Hippocampal formation (tissue), 2 donors: ENCODE measurements at places on chromosomes 2 and 18.

GRCh38 chr2:222907790-222908441 lies 47.1 kb downstream of the ACSL3 start:
- DNase-seq, result no peak

DNA sequence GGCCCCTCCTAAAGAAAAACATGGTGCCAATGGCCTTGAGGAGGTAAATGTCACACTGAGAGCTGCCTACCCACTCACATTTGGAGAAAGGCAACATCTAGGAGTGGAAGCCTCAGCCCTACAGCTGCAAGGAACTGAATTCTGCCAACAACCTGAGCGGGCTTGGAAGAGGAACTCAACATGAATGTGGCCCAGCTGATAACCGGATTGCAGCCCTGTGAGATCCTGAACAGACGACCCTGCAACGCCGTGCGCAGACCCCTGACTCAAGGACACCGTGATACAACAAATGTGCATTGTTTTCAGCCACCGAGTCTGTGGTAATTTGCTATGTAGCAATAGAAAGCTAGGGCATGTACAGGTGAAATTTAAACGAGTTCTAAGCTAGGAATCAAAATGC lies 99.4 kb downstream of the MYOM1 start:
- DNase-seq, result no peak

DNA sequence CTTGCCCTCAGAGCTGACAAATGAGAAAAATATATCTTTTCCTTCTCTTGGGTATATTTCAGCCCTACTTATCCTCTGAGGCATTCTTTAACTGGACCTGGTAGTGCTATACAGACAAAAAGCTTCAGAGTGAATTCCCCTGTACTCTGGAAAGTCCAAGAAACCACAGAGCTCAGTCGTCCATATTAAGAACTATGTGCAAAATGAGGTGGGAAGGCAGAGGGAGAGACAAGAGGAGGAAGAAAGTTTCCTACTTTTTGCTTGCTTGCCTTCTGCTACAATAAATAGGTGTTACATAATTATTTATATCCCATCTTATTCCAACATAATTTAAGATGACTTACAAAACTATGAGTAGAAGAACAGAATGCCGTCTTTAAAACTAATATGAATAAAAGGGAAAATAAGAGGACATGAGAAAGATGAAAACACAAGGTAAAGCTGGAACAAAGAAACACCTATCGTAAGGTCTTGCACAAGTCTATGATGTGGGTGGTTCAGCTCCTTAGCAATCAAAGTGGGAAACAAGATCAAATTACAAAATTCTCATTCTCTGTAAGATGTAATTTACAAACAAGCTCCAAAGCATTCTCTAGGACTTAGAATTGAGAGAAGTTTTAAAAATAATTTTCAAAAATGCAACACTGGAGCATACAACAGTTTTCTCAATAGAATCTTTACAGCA lies 97.9 kb downstream of the BAZ2B start:
- no peak for DNase-seq

- DNase-seq, result no peak
Observed at GRCh38 chr2:101064868-101065549, 62.9 kb downstream of the RPL31 start.

DNA sequence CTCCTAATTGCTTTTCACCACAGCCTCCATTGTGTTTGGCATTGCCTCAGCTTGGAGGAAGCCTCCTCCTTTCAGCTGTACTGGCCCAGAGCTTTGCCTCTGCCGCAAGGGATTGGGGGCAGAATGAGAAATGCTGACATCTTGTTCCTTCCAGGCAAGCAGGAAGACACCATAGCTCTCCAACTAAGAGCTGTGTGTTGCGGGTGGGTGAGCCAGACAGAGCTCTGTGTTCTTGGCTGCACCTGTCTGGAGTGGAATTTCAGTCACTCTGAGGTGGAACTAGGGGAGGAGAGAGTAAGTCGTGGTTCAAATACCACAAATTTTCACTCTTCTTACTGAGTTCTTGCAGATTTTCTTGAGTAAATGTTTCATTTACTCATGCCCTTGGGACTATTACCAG lies 36.6 kb upstream of the KCNF1 start:
- DNase-seq, result no peak

DNA sequence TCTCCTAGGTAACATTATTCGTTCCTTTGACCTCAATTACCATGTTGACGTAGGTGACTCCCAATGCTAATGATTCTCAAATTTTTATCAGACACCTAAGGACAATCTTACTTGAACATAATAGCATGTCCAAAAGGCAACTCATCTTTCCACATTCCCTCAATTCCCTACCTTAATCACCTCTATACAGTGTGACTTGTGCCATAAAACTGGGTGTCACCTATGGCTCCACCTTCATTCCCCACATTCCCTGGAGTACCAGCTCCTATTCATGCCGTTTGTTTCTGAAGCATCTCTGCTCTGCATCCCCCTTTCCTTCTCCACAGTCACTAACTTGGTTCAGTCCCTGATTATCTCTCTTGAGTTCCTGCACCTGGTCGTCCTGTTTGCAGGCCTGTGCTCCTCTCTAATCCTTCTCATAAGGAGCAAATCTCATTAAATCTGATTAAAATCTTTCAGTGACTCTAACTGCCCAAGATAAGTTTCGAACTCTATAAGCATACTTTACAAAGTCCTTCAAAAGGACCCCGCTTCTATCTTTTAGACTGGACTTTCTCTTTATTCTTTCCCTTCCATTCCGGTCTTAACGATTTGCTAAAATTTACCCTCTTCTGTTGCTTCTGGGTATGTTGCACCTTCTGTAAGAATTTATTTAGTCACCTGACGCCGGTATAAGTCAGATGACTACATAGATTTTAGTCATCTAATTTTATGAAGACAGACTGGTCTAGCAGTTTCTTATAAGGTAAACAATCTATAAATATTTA lies 128.7 kb downstream of the OSBPL1A start:
- DNase-seq, result no peak

DNA sequence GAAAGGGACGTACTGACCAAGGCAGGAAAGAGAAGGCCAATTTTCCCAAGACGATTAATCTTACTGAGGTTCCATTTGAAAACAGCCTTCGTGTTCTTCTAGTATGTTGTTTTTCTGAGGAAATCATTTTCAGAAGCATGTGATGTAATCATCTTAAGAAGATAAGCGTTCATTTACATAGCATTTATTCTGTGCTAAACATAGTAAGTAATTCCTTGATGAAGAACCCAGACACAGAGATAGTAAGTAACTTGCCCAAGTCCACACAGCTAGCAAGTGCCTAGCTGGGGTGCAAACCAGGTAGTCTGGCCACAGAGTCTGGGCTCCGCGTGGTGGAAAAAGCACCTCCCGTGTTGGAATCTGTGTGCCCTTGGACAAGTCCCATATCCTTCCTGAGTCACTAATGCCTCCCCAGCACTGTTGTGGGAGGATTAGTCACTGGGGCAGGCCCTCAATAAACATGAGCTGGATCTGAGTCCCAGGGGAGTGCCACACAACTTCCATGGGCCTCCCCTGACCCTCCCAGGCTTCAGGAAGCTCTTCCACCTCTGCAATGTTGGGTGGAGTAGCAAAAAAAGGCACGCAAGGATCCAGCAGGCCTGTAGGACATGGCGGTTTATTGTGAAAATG lies 26.9 kb upstream of the ASAP2 start:
- DNase-seq, result no peak

DNA sequence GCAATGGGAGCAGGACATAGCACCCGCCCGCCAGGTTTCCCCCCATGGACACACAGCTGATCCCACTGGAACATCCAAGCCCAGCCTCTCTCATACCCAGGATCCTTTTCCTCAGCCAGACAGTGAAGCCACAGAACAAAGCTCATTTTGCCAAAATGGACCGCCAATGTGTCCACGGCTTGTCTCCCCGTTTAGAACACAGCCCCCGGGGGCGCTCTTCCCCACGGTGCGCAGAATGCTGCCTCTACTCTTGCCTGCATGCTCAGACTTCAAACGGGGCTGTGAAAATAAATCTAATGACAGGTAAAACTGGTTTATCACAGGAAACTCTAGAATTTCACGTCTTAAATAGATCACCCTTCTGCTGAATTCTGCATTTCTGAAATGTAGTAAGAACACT lies 548.5 kb upstream of the ID2 start:
- no peak for DNase-seq

DNA sequence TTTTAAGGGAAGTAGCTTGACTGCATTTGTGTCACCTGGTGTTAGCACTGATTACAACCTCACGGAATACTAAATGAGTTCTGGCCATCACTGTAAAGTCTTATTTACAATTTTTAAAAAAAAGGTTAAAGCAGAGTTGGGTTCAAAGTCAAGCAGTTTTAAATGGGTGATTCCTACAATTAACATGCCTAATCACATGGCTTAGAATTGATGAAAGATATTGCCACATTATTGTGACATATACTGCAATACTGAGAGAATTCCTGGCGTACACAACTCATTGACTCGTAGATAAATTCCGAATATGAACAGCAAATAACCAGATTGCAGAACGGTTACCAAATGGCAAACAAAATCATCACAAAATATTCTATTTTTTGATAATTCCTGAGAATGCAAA lies 34.2 kb downstream of the ROCK2 start:
- no peak for DNase-seq

DNA sequence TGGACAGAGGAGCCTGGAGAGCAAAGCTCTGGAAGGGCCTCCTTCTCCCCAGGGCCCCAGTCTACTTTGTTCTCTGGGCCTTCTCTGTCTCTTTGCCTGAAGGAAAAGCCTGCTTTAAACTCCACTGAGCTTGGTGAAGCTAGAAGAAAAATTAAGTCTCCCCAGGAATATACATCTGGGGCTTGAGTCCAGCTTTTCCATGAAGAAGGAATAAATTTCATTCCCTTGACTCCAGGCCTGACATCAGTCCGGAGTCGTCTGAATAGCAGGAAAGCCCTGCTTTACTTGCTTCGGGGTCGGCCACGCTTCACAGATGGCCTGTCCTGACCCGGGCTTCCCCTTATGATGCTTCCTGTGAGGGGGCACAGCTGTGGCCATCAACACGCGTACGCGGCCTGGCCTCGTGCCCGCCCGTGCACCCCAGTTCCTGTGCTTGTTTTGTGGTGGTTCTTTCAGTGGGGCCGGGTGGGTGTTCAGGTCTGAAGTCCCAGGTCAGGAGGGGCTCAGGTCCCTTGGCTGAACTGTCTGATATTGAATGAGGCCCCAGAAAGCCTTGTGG lies 73.6 kb downstream of the ACOXL start:
- no peak for DNase-seq

DNA sequence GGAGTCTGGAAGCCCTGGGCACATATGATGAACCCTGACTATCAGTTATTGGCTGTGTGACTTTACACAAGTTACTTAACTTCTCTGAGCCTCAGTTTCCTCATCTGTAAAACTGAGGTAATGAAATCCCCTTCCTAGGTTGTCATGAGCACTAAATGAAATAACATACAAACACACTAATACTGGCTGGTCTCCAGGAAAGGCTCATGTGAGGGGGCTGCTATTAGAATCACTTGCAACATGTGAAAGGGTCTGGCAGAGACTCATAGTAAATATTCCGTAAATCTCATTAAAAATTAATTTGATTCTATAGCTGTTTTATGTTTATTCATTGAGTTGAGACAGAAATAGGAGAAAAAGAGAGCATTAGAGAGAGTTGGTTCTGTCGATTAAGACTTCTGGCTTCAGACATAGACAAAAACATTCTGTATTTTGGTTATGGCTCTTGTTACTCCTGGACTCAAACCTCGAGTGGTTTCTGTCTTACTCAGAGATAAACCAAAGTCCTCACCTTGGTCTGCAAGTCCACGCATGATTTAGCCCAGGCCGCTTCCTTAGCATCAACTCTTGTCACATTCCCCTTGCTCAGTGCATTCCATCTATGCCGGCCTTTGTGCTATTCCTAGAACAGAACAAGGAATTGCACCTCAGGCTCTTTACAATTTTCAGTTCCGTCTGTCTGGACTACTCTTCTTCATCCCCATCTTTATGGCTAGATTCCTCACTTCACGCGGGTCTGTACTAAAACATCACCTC lies 139.1 kb downstream of the NXPH2 start:
- no peak for DNase-seq

DNA sequence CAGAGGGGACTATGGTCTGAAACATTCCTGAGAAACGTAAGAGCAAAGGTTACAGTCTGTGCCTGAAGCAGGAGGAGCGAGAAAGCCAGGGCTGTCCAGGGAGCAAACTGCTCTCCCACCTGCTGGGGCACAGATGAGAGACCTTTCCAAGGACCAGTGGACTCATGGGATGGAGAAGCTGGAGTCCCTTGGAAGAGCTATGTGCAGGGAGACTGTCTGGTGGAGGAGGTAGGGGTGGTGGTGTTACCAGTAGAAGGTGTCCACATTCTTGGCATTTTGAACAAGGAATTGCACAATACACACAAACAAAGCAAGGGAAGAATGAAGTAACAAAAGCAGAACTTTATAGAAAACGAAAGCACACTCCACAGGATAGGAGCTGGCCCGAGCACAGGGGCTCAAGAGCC lies 97.9 kb upstream of the CYRIA start:
- DNase-seq, result no peak

DNA sequence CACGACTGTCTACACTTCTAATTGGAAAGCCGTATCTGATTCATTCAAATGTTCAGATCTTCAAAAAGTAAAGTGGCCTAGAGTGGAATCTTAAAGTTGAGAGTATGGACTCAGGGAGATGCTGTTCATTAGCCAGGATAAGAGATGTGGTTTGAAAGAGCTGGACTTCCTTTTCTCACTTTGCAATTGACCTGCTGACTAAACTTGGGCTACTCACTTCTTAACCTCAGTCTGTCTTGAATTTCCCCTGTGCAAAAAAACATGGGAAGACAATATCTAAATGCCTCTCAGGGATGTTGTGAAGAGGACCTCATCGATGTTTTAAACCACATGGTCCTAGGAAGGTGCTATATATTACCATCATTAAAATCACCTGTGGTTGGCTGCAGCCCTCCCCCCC lies 64.1 kb downstream of the BCL2 start:
- no peak for DNase-seq

GRCh38 chr2:121596221-121597080 lies 52.8 kb downstream of the CLASP1 start:
- no peak for DNase-seq

GRCh38 chr2:159712929-159713420 lies 669 bp downstream of the MARCHF7 start:
- DNase-seq, result no peak

- no peak for DNase-seq
Observed at GRCh38 chr18:78776706-78777285, 202.8 kb upstream of the SALL3 start.
